ENCODE measurements at places on chromosomes 2 and 18.

DNA sequence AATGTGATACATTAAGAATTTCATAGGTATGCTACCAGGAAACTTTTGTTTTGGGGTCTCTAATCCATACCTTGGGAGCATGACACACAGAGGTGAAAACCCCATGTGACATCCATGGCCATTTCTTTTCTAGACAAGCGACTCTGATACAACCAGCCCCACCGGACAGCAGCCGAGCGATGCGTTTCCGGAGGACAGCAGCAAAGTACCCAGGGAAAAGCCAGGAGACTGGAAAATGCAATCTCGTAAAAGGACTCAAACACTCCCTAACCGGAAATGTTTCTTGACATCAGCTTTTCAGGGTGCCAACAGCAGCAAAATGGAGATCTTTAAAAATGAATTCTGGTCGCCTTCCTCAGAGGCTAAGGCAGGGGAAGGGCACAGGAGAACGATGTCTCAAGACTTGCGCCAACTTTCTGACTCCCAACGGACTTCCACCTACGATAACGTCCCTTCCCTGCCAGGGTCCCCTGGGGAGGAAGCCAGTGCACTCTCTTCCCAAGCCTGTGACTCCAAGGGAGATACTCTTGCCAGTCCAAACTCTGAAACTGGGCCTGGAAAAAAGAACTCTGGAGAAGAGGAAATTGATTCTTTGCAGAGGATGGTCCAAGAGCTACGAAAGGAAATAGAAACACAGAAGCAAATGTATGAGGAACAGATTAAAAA is 48.9 kb downstream of the BMP10 start:
- no peak for DNase-seq

DNA sequence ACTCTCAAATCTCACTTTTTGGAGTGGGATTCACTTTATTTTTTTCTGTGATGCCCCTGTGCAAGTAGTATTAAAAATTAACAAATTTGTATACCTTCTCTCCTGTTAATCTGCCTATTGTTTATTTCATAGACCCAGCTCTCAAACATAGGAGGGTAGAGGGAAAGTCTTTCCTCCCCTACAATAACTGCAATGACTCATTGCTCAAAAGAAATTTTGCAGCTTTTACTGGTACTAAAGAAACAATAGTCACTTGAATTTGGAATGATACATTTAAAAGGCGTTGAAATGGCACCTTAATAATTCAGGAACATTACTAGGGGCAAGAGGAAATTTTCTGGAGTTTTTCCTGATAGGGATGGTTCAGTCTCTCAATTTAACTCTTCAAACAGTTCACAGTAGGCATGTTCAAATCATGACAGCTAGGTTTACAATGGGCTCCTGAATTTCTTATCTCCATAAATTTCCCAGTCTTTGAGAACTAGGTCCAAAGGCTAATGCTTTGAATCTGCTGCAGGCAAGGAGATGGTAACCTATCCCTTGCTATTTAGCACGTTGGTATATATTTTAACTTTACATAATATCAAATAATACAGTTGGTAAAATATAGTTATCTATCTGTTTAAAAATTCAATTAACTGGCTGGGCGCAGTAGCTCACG is 88.8 kb downstream of the CHN1 start:
- no peak for DNase-seq

DNA sequence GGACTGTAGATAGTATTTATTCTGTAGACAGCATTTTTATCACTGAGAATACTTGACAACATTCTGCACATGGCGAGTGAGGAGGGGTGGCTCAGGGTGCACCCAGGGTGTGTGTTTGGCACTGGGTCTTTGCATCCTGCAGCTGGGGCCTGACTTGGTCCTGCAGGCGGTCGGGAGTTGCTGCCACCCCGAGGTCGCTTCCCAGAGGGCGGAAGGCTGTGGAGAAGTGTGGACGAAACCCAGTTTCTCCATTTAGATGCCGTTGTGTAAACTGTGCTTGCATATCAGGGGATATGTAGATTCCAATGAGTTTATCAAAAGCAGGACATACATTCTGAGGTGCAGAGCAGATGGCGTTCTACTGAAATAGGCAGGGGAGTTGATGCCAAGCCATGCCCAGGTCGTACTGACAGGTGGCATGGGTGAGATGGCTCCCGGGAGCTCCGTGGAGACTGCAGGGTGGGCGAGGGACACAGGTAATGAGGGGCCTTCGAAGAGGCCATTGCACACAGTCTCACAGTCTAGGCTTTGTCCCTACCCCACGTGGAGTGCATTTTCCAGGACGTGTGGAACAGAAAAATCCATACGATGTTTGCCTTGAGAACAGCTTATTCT is 74.5 kb downstream of the RTP5 start:
- no peak for DNase-seq

DNA sequence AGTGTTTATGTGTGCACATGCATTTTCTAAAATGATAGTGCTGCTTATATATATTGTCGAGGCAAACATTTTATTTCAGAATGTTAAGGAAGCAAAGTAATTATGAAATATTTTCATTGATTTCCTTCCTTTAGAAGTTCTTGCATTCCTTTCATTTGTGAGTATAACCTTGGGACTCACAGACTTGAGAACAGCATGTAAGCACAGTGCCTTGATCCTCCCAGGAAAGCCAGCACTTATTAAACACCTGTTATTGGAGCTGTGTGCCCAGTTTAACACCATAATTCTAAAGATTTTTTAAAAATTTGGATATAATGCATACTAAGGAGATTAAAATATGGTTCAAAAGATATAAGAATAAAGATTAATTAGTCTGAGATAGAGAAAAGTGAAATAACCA is 554.4 kb upstream of the FAM98A start:
- no peak for DNase-seq

GRCh38 chr2:65453916-65454315 is 21.5 kb upstream of the SPRED2 start:
- DNase-seq = no peak

DNA sequence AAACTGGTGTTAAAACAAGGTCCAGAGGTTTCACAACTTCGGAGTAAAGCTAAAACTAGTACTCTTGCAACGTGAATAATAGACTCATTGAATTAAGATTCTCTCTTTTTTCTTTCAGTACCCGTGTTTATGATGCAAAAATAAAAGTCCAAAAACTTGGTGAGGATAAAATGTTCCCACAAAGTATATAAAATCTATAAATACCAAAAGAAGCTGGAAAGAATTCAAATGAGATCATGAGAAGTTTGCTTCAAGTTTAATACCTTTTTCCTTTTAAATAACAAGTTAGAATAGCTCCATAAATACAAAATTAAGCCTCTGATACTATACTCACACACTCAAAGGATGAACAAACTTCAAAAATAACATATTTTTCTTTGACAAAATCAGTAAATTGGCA is 34.0 kb downstream of the METTL4 start:
- DNase-seq = no peak

- no peak for DNase-seq
Measured at GRCh38 chr18:72530622-72531021, 13.5 kb downstream of the CBLN2 start.

- no peak for DNase-seq
Measured at GRCh38 chr2:15159751-15160177, 401.4 kb downstream of the NBAS start.

Measured in anterior cingulate cortex (tissue), 58 donors.